ENCODE measurements at places on chromosomes 1 and 21. TPM values are rescaled to one million over a fixed set of nuclear protein-coding genes. Genes with fewer than 3 reads are reported as not detected.

GRCh38 chr1:24101796-24102586, 9.9 kb downstream of the MYOM3 start:
- DNase-seq: no peak

Gene FMO2
- 2.5 TPM for polyA plus RNA-seq

Gene PLXNA2
- 4.7 TPM for polyA plus RNA-seq

Gene FCMR
- polyA plus RNA-seq: 5.3 TPM

GRCh38 chr1:205837382-205837970, 12.5 kb downstream of the PM20D1 start:
- DNase-seq: peak; percentile 34

Gene BSND
- polyA plus RNA-seq: 0.32 TPM

- no peak for DNase-seq
Measured at GRCh38 chr1:150141452-150141851, 8.3 kb upstream of the PLEKHO1 start.

- no peak for DNase-seq
Measured at GRCh38 chr1:53359934-53360276, 32.0 kb upstream of the LRP8 start.

Gene ATP1A2
- 13.2 TPM for polyA plus RNA-seq

- DNase-seq: no peak
Measured at GRCh38 chr1:13766592-13767564, 66.9 kb downstream of the PRDM2 start.

Gene LRRC3
- 4.9 TPM for polyA plus RNA-seq

GRCh38 chr1:85320371-85321131, 44.1 kb upstream of the BCL10 start:
- DNase-seq: no peak

DNA sequence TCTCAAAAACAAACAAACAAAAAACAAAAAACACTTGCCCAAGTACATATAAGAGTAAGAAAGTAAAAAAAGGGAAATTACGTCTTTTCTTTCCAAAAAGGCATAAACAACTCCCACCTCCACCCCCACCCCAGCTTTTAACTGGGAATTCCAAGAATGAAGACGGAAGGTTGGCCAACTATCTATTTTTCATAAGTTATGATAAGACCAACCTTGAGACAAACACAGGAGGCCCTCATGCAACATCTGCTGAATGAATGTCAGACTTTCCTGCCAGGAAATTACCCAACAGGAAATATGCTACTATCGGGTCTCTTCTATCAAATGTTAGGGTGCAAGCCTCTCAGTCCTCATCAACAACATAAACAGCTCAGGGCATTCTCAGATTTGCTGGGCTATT, 1.9 kb downstream of the BSDC1 start:
- DNase-seq: no peak

Gene SYNJ1
- 22.2 TPM for polyA plus RNA-seq

DNA sequence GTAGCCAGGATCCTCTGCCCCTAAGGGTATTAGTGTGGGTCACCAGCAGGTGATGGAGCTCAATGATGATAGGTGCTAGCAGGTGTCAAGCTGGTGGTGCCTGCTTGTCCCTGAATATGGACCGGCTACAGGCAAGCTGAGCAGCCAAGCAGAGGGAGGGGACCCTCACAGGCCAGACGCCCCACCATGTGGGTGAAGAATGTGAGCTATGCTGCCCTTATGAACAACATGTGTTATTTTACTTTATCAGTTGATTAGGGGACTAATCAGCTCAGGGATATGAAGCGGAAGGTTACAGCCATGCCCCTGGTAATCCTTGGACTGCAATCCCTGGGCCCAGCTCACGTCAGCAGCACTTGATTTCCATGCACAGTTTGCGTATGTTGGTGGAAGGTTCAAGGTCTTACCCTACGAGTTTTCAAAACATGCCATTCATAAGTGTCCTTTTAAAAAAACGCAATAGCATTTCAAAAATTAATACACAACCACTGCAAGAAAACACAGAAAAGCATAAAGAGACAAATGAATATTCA, 106.0 kb downstream of the CDC7 start:
- no peak for DNase-seq

DNA sequence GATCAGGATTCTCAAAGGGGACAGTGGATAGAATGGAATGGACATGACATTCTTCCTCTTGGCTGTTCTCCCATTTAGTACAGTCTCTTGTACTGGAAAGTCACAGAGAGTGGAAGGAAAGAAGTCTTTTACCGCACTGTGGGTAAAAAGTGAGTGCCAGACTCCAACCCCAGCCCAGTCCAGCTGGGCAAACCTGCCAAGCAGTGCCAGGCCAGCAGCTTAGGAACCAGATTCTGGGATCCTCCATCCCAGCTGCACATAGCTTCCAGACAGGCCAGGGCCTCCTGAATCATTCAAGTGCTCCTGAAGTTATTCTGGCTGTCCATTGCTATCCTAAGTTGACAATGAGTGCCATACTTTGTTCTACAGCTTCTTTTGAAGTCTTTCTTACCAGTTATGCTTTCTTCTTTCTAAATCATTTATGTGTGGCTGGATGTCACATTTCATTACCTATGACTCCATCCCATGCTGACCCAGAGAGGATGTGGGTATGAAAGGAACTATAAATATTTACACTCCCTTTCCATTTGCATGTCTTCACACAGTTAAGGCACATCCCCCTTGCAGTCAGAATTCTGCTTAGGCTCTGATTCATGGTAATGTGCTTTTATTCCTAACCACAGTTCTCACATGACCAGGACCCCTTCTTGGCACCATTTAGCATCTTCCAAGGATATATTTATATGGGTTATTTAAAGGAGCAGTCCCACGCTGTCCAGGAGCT, 88.9 kb downstream of the AK5 start:
- no peak for DNase-seq

GRCh38 chr1:28417926-28418637, 48.5 kb downstream of the PHACTR4 start:
- DNase-seq: no peak

- no peak for DNase-seq
Measured at GRCh38 chr1:77313491-77313890, 31.7 kb downstream of the AK5 start.

Gene LPGAT1
- 43.0 TPM for polyA plus RNA-seq

DNA sequence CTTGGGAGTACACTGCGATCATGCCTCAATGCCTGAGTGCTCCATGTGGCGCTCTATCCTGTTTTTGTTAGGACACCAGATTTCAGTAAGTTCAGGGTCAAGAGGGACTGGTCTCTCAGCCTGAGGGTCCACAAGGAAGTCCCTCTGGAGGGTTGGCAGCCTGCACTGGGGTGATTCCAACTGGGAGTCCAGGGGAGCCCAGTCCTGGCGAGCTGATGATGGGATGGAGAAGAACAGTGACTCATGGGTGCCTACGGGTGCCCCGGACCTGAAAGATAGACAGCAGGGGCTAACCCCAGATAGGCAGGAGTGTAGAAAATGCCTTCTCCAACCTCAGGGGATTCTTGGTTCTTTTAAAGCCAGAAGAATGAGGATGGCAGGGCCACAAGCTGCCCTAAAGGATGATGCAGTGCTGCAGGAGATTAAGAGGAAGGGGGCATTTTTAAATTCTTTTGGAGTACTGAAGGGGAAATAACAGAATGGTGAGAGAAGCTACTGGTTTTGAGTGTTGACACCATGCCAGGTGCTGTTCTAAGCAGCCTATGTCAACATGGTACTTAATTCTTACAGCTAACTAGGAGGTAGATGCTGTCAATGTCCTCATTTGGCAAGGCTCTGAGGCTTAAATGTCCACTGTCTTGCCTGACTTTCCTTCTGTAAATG, 68.4 kb upstream of the TLR5 start:
- no peak for DNase-seq

Gene C1orf74
- 2.6 TPM for polyA plus RNA-seq

All from testis (tissue), 5 donors.